ENCODE measurements at places on chromosomes 5 and 9. TPM values are rescaled to one million over a fixed set of nuclear protein-coding genes. Genes with fewer than 3 reads are reported as not detected.

The SOWAHA gene
- total RNA-seq, result 0.47 TPM

The IFNA6 gene
- total RNA-seq, result not detected

The TXN gene
- total RNA-seq, result 422 TPM

The AIF1L gene
- 0.34 TPM for total RNA-seq
